ENCODE measurements at places on chromosomes 7 and 10. TPM values are rescaled to one million over a fixed set of nuclear protein-coding genes. Genes with fewer than 3 reads are reported as not detected.

The SLC39A12 gene
- under 0.01 TPM for total RNA-seq

The PRKG1 gene
- total RNA-seq: 3.9 TPM

The TLX1 gene
- not detected for total RNA-seq

The SPDYE16 gene
- not detected for total RNA-seq

The LMOD2 gene
- not detected for total RNA-seq

The NFE2L3 gene
- total RNA-seq: 55.4 TPM

The LBX1 gene
- total RNA-seq: not detected

The ASAH2B gene
- total RNA-seq: 1.6 TPM

The LIPF gene
- not detected for total RNA-seq

The PPP1R3A gene
- not detected for total RNA-seq

The FHIP2A gene
- 18.5 TPM for total RNA-seq

The SPDYE9 gene
- total RNA-seq: not detected

The TEX47 gene
- not detected for total RNA-seq

The TMEM229A gene
- not detected for total RNA-seq

The LIPJ gene
- total RNA-seq: not detected
